Stimulated activated CD4-positive, alpha-beta T cell treated with anti-CD3 and anti-CD28 coated beads, Interleukin-12 subunit alpha, Interleukin-12 subunit beta, amount 100 ng/mL, for 4 hours (primary cell): ENCODE measurements at places on chromosomes 7 and 10.

GRCh38 chr7:107989618-107990373 lies 13.2 kb downstream of the LAMB1 start:
- no peak for DNase-seq

- peak; percentile 29 for DNase-seq
Measured at GRCh38 chr10:93482145-93482834, at the start of gene MYOF. Gene MYOF, minus strand, starts transcription at chr10:93482334. Its CDS starts 140 bp downstream, at chr10:93482194.

DNA sequence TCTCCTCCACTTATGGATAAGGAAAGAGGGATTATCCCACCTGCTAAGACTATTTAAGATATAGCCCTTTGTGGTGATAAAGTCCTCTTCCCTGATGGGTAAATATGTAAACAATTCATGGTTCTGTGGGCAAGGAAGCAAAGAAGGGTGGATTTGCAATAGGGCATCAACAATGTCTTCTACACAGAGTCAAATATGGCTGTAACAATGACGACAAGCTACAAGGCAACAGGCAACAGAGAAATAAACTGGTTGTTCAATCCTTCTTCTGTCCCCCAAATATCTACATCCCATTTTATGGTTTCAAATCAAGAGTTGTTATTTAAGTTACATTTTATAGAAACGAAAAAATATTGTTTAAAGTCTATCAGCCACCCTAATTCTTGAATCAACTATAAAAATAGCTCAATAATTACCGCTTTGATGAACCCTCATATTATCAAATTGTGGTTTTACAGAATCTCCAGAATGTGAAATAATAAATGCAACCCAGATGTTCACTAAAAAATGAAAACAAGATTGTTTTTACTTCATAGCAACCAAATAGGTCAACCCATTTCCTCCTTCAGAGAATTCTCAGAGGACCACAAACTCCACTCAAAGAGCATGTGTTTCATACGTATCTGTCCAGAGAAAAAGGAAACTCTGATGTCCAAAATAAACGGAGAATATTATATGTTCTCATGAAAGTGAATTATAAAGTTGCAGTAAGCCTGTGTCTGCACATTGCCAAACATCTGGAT lies 13.8 kb downstream of the CYTH3 start:
- DNase-seq, result no peak

GRCh38 chr7:155728116-155728515 lies 83.7 kb downstream of the RBM33 start:
- no peak for DNase-seq

DNA sequence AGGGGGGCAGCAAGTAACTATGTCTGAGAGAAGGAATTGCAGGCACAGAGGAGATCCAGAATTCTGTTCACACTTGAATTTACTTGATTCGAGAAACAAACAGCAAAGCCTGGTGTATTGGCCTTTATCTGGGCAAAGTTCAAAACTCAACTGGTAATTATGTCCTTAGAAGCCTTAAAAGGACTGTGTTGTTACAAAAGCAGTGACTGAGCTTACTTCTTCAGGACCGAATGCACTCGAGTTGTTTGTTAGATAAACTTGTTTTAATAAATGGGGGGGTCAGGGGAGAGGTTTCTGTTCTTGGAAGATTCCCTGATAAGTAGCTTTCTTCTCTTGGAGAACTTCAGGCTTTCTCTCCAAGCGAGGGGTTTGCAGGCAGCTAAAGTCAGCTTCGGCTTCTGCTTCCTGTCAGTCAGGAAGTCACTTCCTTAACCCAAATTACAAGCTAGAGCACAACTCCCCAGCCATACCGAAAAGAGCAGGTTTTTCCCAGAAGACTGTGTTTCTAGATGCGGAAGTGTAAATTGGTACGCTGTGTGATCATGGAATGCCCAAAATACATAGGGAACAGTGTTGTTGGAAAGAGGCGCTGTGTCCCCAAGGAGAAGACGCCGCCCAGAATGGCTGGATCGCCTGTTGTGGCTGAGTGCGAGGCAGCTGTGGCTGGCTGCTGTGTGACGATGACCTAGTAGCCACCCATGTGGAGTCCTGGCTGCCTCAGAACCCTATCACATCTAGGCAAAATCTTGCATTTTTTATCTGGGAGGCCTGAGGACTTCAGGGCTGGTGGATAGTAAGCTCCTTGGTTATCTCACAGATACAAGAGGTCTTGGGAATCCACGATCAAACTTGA lies 110.4 kb downstream of the TCF7L2 start:
- DNase-seq, result no peak

DNA sequence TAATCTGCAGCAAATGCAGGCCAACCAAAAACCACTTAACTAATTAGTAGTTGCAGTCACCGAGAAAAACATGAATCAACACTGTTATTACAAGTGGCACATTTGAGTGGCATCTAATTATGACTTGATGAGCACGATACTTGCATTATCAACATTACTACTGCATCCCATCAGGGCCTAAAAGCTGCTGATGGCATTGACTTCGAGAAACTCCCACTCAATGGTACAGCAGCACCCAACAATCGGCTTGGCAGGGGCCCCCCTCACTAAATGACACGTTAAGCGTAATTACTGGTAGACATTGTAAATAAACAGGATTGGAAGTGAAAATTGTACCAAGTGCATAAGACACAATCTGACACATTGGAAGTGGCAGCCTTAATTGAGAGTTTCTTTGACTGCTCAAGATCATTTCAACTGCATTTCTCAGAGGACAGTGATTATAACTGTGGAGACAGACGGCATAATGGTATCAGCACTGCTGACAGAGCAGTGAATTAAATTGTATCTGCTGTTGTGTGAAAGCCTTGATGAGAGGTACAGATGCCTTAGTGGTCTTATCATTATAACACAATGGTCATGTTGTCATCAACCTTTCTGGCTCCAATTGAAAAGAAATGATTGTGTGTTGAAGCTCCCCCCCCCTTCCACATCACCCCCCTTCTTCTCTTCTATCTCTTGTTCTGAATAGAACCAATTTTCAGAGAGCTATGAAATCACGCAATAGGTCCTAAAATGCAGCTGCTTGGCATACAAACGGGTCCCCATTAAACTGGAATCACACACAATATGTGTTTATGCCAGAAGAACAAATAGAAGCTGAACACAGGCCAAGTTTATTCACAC lies 43.4 kb downstream of the SHTN1 start:
- no peak for DNase-seq

DNA sequence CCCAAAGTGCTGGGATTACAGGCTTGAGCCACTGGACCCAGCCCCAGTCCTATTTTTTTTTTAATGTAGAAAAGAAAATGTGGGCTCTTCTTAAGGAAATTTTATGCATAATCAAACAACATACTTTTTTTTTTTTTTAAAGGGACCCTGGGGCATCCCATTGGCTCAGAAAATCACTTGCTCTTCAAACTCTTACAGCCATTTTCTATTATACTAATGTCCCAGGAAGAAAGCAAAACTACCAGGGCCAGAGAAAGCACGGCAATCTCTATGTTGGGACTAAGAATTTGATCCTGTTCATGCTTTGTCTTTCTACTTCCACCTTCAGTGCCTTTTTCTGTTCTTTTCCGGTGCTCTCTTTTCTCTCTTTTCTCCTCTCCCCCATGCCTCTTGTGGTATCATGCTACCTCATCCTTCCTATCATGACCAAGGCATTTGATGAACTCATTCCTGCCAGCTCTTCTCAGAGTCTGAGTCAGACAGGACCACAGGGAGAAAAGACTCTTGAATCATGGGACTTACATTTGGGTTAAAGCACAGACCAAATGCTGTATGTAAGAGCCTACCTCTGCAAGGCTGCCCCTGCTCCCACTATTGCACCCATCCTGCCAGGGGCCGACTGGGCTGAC lies 76.4 kb upstream of the CCNY start:
- DNase-seq, result no peak

GRCh38 chr7:35694161-35694783 lies 663 bp downstream of the HERPUD2 start:
- DNase-seq, result no peak

- DNase-seq, result no peak
Measured at GRCh38 chr10:104577163-104577562, 63.9 kb upstream of the SORCS3 start.

DNA sequence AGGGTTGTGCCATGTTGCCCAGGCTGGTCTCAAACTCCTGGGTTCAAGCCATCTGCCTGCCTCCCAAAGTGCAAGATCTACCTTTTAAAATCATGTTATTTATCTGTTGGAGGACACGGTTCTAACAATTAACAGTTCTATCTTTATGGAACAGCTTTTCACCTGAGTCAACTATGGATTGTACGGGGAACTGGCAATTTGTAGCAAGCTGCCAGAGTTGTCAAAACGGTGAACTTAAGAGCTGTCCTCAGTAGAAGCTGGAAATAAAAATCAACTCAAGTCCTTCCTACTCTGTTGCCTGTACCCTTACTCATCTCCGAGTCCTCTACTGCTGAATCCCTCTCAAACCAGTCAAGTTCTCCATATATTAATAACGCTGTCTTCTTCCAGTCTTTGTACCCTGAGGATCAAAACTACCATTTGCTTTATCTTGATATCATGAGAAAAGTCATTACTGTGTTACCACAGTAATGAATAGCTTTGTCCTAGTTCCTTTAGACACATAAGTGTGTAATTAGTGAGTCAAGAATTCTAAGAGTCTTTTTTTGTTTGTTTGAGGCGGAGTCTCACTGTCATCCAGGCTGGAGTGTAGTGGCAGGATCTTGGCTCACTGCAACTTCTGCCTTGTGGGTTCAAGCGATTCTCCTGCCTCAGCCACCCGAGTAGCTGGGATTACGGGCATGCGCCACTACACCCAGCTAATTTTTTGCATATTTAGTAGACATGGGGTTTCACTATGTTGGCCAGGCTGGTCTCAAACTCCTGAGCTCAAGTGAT lies 28.2 kb downstream of the HBP1 start:
- DNase-seq, result no peak

DNA sequence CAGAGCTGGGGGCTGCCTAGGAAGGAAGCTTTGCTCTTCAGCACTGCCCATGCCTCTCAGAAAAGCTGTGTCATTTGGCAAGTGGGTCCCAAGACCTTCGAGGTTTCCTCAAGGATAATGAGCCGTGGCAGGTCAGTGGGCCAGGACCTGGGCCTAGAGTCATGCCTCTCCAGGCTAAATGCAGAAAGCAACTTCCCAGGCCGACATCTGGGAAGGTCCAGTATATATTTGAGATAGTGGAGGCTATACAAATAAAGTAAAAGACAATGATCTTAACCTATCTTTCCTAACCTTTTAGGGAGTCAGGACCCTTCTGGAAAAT lies 2.4 kb upstream of the HOXA10 start:
- DNase-seq, result no peak

DNA sequence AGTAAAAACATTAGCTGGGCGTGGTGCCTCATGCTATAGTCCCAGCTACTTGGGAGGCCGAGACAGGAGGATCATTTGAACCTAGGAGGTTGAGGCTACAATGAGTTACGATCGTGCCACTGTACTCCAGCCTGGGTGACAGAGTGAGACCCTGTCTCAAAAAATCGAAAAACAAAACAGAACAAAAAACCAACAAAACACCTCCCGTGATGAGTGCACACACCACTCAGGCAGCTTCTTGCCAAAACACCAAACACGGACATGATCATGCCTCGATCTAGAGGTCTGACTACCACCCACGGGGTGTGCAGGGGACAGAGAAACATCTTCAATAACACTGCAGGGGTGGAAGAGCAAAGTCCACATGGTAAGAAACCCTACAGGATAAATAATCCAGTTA lies 44.4 kb downstream of the AMZ1 start:
- no peak for DNase-seq

DNA sequence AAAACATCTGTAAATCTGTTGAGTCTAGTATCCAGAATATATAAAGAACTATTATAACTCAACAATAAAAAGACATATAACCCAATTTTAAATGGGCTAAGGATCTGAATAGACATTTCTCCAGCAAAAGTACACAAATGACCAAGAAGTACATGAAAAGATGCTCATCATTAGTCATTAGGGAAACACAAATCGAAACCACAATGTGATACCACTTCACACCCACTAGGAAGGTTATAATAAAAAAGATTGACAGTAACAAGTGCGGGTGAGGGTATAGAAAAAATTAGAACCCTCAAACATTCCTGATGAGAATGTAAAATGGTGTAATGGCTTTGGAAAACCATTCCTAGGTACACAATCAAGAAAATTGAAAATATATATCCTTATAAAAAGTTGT lies 4.1 kb downstream of the XPNPEP1 start:
- DNase-seq, result no peak

DNA sequence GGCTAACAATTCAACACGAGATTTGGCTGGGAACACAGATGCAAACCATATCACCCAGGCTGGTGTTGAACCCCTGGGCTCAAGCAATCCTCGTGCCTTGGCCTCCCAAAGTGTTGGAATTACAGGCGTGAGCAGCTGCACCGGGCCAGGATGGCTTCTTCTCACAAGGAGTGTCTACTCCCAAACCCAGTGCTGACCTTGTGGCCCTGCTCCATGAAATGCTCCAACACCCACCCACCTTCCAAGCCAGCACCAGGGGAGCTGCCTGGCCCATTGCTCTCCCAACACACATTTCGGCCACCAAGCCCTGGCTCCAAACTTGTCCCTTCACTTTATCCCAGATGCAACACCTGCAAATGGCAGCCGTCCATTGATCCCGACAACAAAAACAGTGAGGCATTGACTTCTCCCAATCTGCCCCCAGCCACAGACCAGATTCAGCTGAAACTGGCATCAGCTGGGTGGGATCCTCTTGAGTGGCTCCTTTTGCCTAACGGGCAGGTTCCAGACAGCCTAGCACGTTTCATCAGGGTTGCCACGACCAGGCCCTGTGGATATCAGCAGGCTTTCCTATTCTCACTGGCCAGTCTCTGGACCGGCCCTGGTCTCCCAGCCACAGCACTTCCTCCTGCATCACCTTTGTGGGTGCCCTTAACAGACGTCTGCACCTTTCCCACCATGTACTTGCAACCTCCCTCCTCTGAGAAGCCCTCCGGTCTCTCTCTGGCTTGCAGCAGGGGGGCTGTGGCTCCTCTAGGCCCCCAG lies 105.7 kb upstream of the CARD11 start:
- DNase-seq, result no peak

- no peak for DNase-seq
Measured at GRCh38 chr7:147171013-147171391, 1054.4 kb downstream of the CNTNAP2 start.

DNA sequence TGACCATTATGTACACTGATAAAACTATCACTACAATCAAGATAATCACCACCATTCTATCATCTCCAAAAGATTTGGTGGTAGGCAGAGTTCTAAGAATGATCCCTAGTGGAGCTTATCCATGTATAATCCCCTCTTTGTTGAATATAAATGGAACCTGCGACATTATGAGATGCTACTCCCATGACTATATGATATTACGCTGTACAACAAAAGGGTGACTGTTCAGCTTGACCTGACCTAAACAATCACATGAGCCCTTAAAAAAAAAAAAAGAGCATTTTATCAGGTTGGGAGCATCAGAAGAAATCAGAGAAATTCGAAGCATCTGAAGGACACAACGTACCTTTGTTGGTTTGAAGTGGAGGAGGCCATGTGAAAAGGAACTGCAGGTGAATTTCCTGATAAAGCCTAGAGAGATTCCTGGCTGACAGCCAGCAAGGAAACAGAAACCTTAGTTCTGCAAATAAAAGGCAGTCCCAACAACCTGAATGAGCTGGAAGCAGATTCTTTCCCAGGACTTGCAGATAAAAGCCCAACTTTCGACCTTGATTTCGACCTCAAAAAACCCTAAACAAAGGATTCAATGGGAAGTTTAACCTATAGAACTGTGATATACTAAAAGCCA lies 270.7 kb downstream of the ADRA2A start:
- DNase-seq, result no peak
